ENCODE measurements at places on chromosomes 3 and 15. TPM values are rescaled to one million over a fixed set of nuclear protein-coding genes. Genes with fewer than 3 reads are reported as not detected.

The MYZAP gene
- total RNA-seq, result 0.38 TPM

The EBLN2 gene
- total RNA-seq, result 5.0 TPM

The RASGRF1 gene
- total RNA-seq, result not detected

The GOLGA8G gene
- total RNA-seq, result not detected

The SIN3A gene
- 84.7 TPM for total RNA-seq

The CAMK1 gene
- 18.9 TPM for total RNA-seq

All from activated naive CD4-positive, alpha-beta T cell treated with anti-CD3 and anti-CD28 coated beads for 36 hours (primary cell).